Left ventricle myocardium inferior (tissue), 1 donor: ENCODE measurements at places on chromosomes 12 and 14. TPM values are rescaled to one million over a fixed set of nuclear protein-coding genes. Genes with fewer than 3 reads are reported as not detected.

DNA sequence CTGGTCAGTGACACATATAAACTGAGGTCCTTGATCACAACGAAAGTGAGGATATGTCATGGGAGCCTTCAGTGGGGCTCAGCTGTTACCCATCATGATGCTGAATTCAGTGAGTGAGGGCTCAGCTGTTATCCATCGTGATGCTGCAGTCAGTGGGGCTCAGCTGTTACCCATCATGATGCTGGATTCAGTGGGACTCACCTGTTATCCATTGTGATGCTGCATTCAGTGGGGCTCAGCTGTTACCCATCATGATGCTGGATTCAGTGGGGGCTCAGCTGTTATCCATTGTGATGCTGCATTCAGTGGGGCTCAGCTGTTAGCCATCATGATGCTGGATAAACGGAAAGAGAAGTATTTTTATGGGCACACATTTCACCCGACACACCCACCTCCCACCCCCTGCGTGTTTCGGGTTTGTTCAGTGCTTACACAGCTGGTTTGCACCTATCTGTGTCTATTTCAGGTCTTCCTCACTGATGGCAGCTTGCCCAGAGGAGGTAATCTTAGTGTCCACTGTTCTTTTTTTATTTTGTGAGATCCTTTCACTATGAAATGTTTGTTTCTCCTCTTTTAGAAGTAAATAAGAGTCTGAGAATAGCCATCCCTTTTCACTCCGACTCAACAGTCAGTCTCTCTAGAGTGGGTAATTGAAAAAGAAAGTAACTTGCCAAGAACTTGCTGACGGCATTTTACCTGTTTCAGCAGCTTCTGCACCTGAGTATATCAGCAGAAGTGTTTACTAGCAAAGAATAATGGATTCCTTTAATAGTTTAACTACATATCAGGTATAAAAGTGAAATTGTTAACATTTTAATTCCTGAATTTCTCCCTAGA is 183.0 kb downstream of the ERC1 start:
- no peak for DNase-seq

DNA sequence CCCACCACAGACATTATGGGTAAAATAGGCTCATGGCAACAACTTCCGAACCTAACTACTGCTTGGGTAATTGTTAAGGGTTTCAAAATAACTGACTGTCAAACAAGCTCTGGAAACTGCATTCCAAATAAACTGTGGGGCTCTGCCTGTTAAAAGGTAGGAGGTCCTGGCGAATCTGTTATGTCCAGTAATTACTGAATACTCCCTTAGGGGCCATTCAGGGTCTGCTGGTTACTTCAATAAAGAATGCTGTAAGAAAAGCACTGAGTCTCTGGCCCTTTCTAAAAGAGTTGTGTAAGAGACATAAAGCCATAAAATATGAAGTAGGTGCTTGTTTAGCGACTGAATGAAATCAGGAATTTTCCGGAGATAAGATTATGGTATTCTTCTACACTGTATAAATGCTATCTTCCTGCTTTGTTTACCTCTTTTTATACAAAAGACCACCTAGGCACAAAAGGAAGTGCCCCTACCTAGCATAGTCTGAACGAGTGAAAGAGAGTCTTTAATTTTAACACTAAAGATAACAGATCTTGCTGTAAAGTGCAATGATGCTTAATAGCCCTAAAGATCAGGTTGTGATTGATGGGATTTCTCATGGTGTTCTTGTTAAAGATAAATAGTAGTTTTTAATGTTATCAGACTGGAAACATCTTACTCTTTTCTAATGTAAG is 127.8 kb downstream of the FBXL14 start:
- no peak for DNase-seq

SDS gene
- not detected for total RNA-seq

DERA gene
- total RNA-seq: 20.2 TPM
